ENCODE measurements at places on chromosomes 1 and 21.
A peak's percentile ranks its signal among the peaks of the same experiment; 100 is the strongest.

DNA sequence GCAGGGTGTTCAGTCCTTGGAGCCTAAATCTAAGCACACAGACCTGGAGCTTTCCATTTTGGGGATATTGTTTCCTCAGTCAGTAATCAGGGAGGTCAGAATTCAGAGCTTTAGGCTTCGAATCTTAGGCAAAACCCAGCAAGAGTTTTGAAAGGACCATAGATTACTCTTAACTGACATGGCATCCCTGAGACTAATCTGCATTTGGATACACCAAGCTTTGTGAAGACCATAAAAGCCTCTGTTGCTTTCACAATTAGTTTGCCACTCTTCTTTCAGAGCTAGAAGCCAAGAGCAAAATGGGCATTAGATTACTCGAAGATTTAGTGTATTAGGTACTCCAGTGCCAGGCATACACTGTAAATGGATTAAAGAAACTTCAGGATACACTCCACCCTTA, 131.8 kb upstream of the GREM2 start:
- no peak for DNase-seq

DNA sequence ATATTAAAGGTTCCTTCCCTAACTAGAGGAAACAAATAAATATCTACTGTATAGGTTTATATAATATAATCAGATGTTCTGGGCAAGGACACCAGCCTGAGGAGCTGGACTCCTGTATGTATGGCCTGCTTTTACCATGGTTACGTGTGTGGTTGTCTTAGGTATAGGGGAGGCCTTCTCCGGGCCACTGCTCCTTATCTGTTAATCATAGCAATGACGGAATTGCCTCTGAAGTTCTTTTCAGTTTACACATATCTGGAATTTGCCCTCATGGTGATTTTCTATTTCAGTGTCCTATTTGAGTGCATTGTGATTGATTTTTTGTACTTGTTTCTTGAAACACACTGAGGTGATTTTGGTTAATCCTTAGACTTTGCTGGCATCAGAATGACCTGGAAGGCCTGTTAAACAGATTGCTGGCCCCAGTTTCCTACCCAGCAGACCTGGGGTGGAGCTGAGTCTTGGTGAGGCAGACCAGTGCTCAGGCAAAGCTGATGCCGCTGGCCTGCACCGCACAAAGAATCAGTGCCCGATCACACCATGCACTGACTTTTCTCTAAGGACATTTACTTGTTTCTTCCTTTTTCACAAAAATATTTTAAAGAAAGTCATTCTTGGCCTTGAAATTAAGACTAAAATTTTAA, 18.5 kb downstream of the ABCB10 start:
- DNase-seq = no peak

GRCh38 chr1:92916899-92917298, 44.4 kb downstream of the DIPK1A start:
- DNase-seq = no peak

- peak; percentile 18 for DNase-seq
Observed at GRCh38 chr1:157403203-157403602, 149.1 kb downstream of the FCRL5 start.

- peak; percentile 81 for DNase-seq
Observed at GRCh38 chr1:216670118-216670883, 52.9 kb downstream of the ESRRG start.

GRCh38 chr1:156750711-156751450, 594 bp downstream of the HDGF start:
- peak; percentile 29 for DNase-seq

- no peak for DNase-seq
Observed at GRCh38 chr1:81672766-81673165, 128.0 kb upstream of the ADGRL2 start.

- no peak for DNase-seq
Observed at GRCh38 chr21:28277324-28277723, 715.4 kb downstream of the LTN1 start.

DNA sequence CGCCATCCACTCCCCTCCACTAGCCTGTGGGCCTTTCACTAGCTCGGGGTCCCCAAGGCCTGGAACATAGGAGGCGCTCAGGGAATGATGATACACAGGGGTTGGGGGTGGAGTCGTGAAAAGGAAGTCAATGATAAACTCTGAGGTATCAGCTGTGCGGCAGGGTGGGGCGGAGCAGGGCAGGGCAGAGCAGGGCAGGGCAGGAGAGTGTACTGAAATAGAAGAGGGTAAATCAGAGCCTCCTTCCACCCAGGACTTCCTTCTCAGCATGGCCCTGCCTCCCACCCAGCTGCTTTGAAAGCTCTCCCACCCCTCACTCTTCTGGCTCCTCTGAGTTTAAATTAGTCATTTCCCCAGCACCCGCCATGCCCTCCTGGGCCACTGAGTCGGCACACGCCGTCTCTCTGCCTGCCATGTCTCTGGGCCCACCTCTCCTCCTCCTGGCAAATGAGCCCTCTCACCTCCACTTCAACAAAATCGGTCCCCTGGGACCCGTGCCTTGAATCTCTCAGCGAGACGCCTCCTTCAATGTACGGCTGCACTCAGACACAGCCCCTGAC, 16.9 kb downstream of the CAPZB start:
- peak; percentile 52 for DNase-seq

DNA sequence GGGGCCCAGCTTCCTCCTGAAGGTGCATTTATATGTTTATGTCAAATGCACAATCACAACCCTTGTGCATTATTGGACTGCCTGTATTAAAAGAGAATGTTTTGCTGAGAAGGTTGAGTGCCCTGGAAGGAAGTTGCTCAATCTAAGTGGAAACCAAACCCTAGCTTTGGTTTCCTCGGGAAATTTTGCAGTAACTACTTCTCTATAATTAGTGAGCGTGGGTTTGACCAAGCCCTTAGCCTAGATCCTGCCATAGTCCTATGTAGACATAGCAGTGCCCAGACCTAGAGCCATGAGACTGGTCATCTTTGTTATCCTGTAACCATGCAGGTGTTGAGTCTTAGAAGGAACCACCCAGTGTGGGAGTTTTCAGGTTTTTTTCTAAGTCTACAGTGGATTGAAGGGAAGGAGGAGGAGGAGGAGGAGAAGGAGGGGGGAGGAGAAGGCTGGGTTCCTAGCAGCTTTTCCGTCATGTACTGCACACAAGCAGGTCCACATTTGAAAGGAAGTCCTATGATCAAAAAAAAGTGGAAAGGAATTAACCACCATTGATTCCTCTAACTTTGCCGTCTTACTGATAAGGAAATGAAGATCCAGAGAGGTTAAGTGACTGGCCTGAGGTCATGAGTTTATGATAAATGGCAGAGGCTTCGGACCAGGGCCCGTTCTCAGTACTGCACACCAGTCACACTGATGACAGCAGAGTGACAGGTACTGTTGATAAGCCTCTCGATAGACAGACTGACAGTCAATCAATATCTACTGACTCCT, 72.2 kb upstream of the LYST start:
- DNase-seq = no peak

GRCh38 chr1:117591252-117591651, 14.6 kb upstream of the TENT5C start:
- no peak for DNase-seq

GRCh38 chr1:221001167-221001566, 121.9 kb downstream of the HLX start:
- no peak for DNase-seq

DNA sequence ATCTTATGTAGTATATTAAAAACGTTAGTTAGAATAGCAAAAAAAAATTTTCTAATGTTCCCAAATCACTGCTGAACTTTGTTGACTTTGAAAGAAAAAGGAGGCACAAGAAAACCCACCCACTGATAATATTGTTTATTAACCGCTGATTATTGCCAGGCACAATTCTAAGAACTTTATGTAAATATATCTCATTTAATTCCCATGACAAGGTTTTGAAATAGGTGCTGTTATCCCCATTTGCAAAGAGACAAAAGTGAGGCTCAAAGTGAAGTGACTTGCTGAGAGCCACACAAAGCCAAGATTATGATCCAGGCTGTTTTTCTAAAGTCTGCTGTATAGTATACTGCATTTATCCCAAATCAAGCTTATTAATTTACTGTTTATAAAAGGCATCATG, 56.4 kb downstream of the SASS6 start:
- no peak for DNase-seq

DNA sequence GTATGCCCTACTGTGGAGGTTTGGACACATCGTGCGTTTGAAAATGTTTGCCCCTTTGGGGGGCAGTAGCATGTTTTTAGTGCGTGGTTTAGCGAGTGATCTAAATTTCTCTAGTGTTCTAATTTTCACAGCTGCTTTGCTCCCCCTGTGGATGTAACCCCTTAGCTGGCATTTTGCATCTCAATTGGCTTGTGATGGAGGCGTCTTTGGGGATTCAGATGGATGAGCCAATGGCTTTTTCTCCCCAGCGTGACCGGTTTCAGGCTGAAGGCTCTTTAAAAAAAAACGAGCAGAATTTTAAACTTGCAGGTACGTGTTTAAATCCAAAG, 836 bp downstream of the CDC7 start:
- DNase-seq = no peak
